Fibroblast of skin of back (primary cell): ENCODE measurements at places on chromosomes 2 and 18.

DNA sequence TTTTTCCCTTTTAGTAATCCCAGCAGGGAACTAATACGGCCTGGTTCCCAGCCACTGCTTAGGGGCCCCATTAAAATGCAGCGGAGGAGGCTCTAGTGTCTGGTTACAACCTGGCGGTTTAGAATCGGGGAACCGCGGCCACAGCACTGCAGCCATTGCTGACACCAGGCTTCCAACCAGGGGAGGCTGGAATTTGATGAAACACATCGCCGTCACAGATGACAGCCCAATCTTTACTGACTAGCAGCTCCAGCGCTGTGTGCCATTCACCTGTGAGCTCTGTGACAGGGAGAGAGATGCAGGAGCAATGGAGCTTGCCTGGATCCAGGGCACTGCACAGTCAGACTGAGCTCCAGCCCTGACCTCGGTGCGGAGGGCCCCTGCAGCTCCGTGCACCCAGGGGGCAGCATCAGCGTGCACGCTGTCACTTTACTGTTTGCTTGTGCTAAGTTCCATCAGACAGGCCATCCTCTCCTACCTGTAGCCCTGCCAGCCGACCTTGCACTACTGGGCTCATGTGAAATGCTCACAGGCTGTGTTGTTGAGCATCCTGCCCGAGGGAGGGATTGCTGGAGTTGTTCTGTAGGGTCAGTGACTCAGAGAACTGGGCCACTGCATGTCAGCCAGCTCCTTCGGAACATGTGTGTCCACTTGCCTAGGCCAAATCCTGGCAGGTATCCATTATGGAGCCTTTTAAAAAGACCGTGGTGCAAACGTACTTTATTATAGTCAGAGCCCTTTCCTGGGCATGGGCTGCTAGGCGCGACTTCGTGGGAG lies 203.5 kb downstream of the SEPTIN10 start:
- DNase-seq, result no peak

DNA sequence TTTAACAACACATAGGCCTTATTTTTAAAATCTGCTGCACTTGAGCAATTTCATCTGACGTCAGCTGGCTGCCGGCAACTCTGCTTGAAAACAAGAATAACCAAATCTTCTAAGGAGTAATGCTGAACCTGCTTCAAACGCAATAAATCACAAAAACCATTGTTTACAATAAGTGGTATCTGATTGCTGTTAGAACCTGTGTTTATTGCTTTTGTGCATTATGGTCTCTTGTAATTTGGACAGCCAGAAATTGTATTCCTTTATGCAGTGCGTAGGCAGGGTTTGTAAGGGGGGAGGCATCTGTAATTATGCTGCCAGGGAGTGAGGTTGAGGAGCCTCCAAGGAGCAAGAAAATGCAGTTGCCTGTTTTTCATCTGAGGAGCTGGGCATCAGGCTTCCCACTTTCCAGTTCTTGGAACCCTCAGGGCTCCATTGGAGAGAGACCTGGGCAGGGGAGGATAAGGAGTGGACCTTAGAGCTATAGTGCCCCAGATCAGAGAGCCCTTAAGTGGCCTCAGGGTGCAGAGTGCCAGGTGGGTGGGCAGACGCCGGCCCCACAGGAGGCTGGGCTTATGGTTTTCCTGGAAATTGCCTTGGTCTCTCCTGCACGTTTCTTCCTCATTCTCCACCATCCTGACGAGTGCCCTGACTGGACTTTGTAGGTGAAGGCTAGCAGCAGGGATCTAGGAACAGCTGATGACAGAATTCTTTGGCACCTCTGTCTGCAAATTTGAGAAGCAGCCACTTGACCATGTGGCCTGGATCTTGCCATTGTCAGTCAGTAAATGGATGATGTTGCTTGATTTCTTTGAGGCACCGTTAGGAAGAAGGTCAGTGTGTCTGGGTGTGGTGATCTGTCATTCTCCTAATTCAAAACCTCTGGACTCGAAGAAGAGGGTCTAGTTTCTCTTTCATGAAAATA lies 129.2 kb downstream of the KLHL29 start:
- no peak for DNase-seq

GRCh38 chr2:180040146-180040925 lies 33.2 kb upstream of the CWC22 start:
- peak; percentile 96 for DNase-seq

DNA sequence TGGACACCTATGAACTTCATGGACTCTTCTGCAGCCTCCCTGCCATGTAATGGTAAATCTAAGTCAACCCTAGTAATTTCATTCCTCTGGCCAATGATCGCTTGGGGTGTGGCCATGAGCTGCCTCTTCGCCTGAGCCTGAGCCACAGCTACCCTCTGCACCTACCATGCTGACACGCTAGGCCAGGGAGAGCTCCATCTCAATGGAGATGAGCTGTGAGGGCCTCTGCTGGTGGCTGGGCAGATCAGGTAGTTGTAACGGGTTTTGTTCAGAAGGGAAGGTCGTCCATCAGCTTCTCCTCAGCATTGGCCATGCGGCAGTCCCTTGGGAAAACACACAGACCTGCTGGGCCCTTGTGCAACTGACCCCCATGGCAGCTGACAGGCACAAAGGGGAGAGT lies 24.4 kb downstream of the MPHOSPH10 start:
- no peak for DNase-seq

DNA sequence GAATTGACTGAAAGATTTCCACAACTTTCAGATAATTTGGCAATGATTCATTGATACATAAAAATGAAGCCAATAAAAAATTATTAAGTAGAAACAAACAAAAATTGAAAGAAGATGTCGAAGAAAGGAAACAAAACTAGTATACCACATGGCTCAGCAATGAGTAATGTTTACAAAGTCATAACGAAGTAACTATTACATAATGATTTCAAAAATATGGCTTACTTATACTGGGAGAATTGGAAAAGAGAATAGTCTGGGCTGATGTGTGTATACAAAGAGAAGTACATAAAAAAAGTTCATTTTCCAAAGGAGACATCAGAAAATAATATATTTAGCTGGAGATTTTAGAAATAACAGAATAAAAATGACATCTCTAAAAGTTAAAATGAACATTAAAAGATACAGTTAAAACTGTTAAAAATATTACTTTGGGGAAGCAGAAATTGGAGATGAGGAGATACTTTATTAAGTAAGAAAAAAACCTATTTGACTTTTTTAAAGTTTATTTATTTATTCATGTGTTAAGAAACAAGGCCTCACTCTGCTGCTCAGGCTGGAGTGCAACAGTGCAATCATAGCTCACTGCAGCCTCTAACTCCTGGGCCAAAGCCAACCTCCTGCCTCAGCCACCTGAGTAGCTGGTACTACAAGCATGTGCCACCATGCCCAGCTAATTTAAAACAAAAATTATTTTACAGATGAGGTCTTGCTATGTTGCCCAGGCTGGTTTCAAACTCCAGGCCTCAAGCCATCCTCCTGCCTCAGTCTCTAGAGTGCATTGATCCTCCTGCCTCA lies 409.7 kb upstream of the PIK3C3 start:
- DNase-seq, result no peak

DNA sequence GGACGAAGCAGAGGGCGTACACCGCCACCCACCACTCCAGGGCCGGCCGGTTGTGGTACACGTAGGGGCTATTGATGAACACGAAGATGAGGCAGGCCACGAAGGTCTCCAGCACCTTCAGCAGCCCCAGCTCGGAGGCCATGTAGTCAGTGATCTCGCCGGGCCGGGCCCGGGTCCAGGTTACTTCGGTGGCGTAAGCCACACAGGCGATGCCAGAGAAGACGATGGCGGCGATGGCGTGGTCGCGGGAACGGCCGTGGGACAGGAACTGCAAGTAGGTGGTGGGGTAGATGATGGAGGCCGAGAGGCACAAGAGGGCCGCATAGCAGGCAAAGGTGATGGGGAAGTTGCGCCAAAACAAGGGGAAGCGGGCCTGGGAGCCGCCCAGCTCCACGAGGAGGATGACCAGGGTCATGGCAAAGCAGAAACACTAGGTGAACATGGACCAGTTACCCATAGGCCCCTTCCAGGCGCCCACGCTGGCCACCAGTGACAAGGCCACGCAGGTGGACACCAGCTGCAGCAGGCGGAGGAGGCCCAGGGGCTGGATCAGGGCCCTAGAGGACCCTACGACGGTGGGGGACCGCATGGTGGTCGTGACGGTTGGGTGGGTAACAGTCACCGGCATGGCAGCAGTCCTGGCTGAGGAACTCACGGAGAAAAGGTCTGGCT lies 128.4 kb upstream of the FAM98A start:
- no peak for DNase-seq

GRCh38 chr18:58394046-58394445 lies 234.8 kb downstream of the ALPK2 start:
- peak; percentile 19 for DNase-seq

DNA sequence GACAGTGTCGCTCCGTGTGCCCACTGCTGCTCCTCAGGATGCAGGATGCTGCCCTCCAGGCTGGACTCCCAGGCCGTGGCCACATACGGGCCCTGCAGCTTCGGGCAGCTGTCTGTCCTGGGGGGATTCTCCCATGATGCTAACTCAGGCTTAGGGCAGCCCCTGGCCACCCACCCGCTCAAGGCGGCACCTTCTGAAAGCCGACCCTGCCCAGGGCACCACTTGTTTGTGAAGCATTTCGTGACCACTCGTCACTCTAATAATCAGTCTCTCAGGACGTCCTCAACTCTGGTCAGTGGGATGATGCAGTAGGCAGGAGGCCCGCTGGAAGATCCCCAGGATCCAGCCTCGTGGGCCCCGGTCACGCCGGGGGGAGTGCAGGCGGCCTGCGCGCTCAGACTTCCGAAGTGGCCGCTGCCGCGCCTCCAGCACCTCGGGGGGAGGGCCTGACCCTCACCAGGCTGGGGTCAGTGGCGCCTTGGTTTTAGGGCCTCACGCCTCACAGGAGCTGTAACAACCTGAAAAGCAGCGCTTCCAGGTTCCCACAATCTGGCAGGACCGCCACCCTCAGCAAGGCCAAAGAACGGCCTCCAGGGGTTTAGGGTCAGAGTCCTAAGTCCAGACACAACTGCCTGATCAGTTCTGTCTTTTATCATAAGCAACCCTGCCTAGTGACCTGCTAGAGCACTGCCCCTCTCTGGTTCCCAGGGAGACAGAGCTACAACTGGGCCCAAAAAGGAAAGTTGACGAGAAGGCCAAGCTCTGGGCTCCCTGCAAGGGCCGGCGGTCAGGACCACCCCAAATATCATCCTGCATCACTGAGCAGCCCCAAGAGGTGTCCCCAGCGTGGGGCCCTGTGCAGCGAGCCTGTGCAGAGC lies 53.0 kb downstream of the EIPR1 start:
- no peak for DNase-seq

GRCh38 chr2:133972786-133973185 lies 281.1 kb upstream of the MGAT5 start:
- DNase-seq, result peak; percentile 70

GRCh38 chr2:64770781-64771334 lies 117.1 kb upstream of the SERTAD2 start:
- DNase-seq, result peak; percentile 82

DNA sequence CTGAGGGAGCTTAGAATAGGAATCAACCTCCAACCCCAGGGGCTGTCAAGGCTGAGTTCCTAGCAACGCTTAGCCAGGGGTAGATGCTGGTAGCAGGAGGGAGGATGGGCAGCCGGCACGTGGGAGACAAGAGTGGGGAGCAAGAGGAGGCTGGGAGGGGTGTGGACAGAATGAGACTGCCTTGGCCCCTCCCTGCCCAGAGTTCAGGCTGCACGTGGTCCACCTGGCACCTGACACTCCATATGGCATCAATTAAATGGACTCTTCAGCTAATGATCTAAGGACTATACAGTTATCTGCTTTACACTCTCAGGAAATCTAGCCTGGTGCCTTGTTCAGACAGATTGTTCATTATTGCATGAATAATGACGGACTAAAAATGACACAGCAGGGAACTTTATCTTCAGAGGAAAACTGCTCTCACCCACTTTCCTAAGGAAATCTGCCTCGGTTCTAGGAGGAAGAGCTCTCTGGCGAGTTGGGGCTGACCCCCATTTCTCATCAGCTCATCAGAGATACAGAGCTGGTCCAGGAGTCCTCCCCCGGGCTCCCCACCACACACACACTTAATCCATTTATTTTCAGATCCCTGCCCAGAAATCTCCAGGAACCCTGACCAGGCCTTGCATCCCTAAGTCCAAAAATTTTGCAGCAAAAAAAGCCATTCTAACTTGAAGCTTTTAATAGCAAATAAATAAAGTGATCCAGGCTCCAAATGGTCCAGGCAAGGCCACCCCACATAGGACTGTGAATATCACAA lies 102.1 kb upstream of the CDC42EP3 start:
- no peak for DNase-seq

- no peak for DNase-seq
These were observed 28.6 kb upstream of the FHL2 start for GRCh38 chr2:105427485-105427884.

- peak; percentile 65 for DNase-seq
These were observed 2113.3 kb upstream of the PIK3C3 start for GRCh38 chr18:39841482-39842365.

- DNase-seq, result no peak
These were observed 79.0 kb downstream of the HDAC4 start for GRCh38 chr2:239321596-239322415.

DNA sequence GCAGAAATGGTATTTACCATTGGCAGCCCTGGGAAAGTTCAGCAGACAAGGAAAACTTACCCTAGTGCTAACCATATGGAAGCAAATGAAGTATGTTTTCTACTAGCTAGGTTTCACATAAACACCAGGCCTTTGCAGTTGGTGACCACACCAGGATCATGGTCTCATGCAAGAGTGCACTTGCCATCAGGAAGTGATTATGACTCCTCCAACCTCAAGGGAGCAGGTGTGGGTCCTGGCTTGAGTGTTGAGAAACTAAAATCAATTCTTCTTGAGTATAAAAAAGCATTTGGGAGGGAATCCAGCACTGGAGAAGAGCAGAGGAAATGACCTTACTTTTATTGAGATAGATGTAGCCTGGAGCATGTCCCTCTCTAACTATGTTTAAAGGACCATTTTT lies 56.8 kb upstream of the SPAG16 start:
- no peak for DNase-seq

- DNase-seq, result peak; percentile 62
These were observed 208.4 kb upstream of the COL3A1 start for GRCh38 chr2:188765522-188766470.

DNA sequence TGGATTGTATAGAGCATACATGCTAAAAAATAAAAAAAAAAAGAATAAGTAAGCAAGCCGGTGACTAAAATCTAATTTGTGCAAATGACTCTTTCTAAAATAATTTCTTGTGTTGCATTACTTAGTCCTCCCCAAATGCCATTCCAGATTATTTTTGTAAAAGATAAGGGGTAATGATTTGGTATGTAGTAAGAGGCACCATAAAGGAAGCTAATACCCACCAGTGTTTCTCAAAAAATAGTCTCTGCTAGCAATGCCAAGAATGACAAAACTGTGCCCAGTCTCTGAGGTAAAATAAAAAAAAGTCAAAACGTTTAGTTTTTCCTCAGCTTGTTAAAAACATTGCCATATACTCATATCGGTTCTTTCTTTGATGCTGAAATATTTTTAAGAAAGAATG lies 2.7 kb downstream of the METTL5 start:
- peak; percentile 37 for DNase-seq

GRCh38 chr2:159905926-159906714 lies 108.1 kb upstream of the CD302 start:
- no peak for DNase-seq
